CD4-positive, alpha-beta T cell treated with Interleukin-12 subunit alpha and Interleukin-12 subunit beta, for 1 hour (primary cell): ENCODE measurements at places on chromosomes 16 and 17.

DNA sequence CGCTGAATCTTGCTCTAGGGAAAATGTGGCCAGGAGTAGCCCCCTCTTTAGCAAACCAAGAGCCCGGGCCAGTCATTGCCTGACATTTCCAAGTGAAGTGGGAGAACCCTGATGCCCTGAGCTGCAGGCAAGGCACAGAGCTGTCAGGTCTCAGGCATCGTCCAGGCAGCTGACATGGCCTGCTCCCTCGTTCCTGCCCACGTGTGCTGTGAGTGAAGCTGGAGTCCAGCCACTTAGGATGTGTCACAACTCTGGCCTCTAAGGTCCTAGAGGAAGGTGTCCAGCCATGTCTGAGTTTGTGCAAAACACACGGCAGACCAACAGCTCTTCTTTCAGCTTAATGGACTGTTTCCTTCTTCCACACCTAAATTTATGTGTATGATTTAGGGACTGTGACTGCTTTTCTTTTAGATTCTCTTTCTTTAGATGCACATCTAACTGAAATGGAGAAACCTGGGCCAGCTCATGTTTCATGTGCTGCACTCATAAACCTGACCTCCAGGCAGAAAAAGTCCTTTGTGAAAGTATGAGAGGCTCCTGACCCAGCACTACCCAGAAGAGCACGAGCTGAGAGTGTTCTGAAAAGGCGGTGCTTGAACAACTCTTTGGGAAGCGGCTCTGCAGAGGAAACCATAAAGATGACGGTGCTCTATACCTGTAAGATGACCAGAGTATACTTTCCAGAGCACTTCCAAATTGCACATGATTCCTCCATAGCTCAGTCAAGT lies 14.8 kb upstream of the LIMD2 start:
- DNase-seq = no peak

DNA sequence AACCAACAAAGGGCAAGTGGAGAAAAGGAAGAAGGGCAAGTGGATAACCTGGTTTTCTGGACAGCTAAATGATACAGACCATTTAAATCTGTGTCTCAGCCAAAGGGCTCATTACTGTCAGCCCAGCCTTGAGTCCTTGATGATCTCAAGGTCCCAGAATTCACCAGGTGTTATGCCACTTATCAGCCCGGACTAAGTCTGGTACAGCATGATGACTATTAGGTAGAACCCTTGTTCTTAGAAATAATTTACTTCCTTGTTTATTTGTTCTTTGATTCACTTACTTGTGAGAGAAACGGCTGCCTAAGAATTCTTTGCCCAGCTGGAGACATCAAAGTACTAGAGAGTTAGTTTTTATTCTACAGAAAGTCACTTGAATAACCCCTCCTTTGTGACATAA lies 3.5 kb downstream of the PDILT start:
- no peak for DNase-seq

DNA sequence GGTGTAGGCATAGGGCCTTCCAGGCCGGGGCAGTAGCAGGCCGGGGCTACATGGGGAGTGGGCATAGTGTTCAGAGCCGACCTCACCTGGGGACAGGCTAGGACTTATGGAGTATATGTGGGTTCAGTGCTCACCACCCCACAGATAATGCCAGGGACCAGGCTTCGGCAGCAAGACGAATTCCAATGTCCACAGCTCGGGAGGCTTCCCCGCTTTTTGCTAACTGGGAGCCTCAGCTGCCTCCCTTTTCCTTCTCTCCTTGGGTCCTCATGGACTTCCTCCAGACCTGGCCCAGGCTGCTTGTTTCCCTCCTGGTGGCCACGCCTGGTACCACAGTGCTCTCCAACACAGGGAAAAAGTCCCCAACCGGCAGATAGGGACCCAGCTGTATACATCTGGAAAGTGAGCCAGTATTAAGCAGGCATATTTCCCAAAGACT lies 20.1 kb upstream of the SLC46A1 start:
- no peak for DNase-seq

DNA sequence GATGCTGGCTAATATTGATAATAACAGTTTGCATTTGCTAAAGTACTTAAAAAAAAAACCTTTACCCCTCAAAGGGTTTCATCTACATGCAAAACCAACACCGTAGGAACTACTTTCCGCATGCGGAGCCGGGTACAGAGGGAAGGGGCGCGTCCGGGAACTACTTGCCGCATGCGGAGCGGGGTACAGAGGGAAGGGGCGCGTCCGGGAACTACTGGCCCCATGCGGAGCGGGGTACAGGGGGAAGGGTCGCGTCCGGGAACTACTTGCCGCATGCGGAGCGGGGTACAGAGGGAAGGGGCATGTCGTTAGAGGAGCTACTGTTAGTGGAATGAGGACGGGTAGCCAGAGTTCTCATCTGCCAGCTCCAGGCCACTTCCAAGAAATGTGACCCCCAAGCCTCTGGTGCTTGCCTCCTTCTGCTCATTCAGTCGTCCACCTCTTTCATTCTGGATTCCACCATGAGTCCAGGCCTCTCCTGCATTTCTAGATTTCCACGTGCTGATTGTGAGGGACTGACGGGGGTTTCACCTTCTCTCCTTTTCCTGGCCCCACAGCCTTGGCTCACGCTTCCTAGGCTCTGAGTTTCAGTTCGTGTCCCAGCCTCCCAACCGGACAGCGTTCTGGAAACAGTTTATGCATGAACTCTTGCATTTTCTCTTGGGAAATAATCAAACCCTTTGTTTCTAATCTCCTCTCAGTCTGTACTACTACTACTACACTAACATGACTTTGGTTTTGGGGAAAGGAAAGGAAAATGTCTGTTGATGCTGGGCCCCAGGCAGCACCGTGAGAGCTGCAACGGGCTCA lies 26.9 kb downstream of the MINK1 start:
- no peak for DNase-seq

GRCh38 chr16:11990702-11991390 lies 14.3 kb downstream of the SNX29 start:
- DNase-seq = no peak

- DNase-seq = no peak
Measured at GRCh38 chr16:54335230-54335629, 48.6 kb upstream of the IRX3 start.

GRCh38 chr17:80107231-80108021 lies 6.0 kb downstream of the GAA start:
- no peak for DNase-seq

GRCh38 chr17:34051046-34051445 lies 204.0 kb upstream of the CCL2 start:
- DNase-seq = no peak
